ENCODE measurements at places on chromosomes 7 and 10.

- no peak for DNase-seq
Measured at GRCh38 chr10:114095559-114096337, 52.1 kb downstream of the ADRB1 start.

GRCh38 chr10:43417950-43418768, 9.2 kb upstream of the HNRNPF start:
- DNase-seq = no peak

DNA sequence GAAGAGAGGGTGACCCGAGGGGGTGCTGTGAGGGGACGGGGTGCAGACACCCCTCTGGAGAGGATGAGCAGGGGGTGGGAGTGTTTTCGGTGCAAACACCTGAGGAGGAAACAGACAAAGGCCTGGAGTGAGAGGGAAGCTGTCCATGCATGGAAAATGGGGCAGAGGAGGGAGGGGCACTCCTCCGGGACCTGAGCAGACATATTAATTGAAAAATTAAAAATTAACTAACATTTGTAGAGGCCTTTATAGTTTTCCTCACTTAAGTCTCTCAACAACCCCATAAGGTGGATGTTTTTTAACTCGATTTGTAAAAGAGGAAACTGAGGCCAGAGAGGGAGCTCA, 1.2 kb downstream of the VPS37D start:
- DNase-seq = no peak

GRCh38 chr7:139893999-139894398, 64.9 kb downstream of the TBXAS1 start:
- DNase-seq = no peak

DNA sequence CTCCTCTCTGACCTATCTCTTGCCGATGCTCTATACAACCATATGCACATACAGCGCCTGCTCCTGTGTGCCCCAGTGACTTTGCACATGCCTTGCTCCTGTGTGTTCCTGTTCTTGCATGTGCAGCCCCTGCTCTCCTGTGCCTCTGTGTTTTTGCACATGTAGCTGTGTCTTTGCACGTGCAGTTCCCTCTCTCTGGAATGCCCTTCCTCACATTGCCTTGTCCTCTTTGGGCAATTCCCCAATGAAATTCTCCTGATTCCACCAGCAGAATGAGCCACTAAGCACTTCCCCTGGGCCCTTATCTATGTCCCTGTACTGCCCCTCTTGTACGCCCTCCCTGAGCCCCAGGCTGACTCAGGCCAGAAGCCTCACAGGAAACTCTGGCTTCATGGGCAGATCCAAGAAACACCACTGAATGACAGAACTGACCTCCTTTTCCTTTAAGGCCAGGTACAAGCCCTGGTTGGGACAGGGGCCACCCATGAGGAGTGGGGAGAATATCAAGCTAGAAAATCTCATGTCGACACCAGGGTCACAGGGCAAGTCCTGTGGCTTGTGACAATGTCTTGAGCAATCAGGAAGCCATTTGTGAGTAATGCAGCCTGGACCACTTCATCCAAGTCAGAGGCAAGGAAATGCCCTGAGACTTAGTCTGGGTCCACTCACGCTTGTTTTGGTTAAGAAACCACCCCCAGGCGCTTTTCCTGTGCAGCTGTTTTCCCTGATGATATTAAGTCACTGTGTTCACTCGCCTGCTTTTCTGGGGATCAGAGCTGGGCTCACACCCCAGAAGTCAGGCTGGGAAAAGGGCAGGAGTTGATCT, 1.9 kb upstream of the ARHGAP22 start:
- no peak for DNase-seq

- DNase-seq = no peak
Measured at GRCh38 chr7:49639808-49640207, 133.6 kb upstream of the VWC2 start.

DNA sequence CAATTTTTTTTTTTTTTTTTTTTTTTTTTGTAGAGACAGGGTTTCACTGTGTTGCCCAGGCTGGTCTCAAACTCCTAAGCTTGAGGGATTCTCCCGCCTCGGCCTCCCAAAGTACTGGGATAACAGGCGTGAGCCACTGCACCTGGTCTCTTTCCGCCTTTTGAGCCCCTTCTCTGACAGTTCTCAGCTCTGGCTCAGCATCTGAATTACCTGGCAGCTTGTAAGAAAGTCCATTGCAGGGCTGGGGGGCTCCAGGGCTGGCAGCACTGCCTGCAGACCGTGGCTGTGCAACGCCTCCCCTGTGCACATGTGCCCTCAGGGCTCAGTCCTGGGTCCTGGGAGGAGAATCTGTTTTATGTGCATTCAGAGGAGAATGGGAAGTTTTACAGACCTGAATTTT, 37.6 kb downstream of the VWA2 start:
- DNase-seq = no peak

- DNase-seq = no peak
Measured at GRCh38 chr10:102402512-102402896, 7.0 kb downstream of the NFKB2 start.

- DNase-seq = no peak
Measured at GRCh38 chr7:35505066-35505465, 189.9 kb downstream of the HERPUD2 start.

DNA sequence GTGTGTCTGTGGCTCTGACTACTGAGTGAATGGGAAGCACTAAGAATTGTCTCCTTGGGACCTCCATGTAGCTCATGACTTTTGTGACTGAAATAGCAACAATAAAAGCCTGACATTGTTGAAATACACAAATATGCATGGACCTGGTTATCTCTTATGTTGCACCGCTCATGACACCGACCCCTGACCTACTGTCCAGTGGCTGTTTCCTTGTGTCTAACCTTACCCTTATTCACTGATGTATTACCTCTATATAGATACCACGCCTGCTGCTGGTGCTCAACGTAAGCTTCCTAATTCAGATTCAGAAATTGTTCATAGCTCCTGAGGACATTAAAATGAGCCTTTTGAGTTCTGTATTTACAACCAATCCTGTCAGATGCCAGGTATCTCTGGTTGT, 243.4 kb upstream of the SEMA3C start:
- DNase-seq = no peak

- no peak for DNase-seq
Measured at GRCh38 chr7:55152516-55152915, 133.7 kb downstream of the EGFR start.
